ENCODE measurements at places on chromosomes 1 and 21.

- DNase-seq: no peak
Observed at GRCh38 chr1:110684491-110684890, 9.8 kb upstream of the KCNA3 start.

GRCh38 chr21:31732597-31733550 lies 956 bp upstream of the SCAF4 start:
- DNase-seq: no peak

- no peak for DNase-seq
Observed at GRCh38 chr1:5601516-5601915, 390.7 kb downstream of the NPHP4 start.

DNA sequence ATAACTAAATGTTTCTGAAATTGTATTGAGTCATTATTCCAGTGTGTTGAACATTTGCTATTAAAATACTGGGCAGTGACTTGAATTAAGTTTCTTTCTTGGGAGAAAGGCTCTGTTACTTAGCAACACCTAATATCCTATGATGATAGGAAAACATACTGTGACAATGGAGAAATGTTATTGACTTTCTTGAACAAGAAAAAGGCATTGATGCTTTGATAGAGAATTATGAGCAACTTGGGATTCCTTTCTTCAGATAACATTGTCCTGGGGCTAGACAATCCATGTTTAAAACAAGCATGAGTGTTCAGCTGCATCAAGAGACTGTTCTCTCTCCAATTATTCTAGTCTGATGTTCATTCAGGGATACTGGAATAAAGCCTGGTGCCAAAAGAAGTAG lies 215.9 kb upstream of the L1TD1 start:
- DNase-seq: no peak
